Posterior cingulate gyrus (tissue), 11 donors: ENCODE measurements at places on chromosomes 11 and 22.
A peak's percentile ranks its signal among the peaks of the same experiment; 100 is the strongest.

- peak; percentile 72 for DNase-seq
These were observed 21.4 kb downstream of the UQCR10 start for GRCh38 chr22:29788339-29789279.

DNA sequence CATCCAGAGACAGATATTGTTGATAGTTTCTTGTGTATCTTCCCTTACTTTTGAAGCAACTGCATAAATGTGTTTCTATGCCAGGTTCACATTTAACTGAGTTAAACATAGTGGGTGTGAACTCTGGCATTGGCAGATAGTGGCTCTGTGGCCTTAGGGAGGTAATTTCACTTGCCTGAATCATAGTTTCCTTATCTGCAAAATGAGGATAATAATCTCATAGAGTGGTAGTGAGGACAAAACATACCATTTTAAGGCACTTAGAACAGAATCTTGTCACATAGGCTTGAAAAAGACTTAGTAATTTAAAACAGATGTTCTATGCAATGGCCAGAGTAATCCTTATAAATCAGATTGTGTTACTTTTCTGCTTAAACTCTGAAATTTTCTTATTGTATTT, 56.4 kb upstream of the SYN3 start:
- no peak for DNase-seq

GRCh38 chr11:68342459-68343158, 30.2 kb downstream of the LRP5 start:
- no peak for DNase-seq

DNA sequence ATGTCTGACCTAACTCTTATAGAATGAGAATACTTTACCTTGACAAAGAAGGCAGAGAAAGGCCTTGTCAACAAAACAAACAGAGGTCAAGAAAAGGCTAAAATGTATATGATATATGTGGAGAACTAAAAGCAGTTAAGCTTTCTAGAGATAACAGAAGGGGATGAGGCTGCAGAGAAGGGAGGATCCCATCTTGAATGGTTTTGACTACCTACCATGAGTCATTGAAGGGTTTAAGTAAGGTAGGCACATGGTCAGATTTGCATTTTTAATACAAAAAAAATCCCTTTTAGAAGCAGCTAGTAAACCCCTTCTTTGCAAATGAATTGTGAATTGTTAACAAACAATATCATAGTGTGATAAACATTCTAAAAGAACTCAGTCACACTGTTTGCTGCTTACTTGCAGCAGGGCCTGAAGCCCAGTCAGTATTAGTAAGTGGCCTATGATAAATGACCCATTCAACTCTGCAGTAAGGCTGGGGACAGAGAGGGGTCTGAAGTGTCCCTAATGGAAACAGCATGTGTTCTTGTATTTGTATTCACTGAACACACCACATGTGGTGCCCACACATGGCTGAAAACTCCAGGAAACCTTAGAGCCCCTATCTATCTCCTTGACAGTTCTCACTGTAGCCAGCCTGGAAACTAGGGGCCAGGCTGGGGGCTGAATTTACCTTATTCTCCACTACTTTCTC, 328.8 kb upstream of the PITPNB start:
- peak; percentile 15 for DNase-seq

GRCh38 chr11:8532475-8532874, 61.6 kb downstream of the STK33 start:
- DNase-seq: no peak

DNA sequence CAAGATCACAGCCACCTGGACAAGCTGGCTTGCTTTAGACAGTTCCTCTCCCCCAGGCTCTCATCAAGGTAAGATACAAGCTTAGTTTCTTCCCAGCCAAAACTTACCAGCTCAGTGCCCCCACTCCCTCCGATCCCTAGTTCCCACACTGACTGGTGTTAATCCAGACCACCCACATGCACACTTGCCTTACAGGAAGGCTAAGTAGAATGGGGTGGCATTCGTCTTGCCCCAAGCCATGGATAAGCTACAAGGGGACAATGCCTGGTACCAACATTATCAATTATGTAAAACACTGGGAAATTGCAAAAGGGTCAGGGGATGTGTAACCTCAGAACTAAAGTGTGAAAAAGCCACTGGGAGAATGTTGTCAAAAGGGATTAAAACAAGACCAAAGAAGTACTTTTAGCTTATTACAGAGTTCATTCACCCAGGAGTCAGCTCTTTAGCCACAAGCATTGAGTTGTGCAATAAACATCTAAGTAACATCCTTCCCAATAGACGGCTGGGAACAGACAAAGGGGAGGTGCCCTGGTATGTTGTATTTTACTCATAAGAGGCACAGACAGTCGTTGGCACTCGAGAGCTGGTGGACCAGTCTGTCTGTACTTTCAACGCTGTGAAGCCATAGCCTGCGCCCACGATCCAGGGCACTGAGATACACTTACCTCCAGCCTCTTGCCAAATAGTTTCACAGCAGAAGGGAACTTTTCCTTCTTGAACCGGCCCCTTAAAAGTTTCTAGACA, 1.1 kb downstream of the DHCR7 start:
- peak; percentile 62 for DNase-seq

DNA sequence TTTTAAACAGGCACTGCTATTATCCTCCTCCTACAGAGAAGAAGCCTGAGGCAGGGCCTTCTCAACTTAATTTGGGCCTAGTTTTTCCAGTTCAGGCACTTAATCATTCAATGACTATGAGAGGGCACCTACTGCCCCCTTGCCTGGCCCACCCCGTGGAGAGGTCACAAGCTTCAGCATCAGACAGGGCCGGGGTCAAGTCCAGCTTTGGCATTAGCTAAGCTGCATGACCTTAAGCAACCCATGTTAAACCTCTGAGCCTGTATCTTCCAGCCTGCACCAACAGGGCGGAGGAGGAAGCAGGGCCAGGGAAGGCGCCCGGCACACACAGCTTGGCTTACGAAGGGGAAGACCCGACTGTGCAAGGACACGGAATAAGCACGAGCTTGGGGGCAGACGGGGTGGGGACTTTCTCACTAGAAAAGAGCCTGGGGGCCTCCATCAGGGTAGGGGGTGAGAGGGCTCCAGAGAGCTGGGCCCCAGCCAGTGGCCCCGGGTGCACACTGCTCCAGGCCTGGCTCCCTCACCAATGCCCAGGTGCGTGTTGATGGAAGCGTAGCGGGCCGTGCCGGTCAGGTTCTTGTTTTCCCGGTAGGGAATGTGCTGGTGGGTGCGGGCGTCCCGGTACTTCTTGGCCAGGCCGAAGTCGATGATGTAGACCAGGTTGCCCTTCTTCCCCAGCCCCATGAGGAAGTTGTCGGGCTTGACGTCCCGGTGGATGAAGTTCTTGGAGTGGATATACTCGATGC, 16.9 kb downstream of the CSNK1E start:
- DNase-seq: no peak

DNA sequence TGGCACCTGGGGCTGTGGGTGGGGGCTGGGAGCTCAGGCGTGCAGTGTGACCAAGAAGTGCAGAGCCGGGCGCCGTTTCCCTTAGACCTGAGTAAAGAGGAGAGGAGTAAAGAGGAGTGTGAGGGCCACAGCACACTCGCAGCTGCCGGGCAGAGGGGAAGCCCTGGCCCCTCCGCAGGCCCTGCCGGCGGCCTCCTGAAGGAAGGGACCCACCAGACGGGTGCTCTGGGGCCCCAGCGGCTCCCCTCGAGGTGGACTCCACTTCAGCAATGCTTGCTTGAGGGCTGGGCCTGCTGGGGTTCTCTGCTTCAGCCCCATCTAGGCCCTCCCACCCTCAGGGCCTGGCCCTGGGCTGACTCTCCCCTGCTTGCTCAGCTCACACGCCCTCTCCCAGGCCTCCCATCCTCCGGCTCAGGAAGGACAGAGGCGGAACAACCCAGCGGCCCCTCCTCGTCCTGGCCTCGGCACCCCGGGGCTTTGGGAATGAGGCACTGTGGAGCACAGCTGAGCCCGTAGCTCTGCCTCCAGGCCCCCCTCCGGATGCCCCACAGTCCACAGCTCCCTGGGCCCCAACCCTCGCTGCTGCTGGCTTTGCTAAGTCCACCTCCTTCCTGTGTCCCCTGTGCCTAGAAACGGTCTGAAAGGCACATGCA, 1198.7 kb downstream of the BRD1 start:
- DNase-seq: no peak

DNA sequence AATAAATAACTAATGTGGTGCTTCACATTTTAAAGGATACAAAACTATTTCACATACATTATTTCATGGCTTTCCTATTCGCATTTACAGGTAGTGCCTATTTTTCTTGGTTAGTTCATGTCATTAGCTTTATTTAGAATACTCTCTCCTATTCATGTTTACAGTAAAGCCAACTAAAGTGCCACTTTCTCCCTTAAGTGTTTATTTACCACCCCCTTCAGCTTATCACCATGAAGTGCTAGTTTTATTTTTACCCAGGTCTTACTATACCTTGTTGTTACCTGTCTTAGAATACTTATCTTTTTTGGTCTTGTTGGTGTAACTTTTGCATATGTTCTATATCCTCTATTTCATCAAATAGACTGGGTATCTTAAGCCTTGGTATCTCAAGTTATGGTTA, 715.2 kb upstream of the TENM4 start:
- no peak for DNase-seq

DNA sequence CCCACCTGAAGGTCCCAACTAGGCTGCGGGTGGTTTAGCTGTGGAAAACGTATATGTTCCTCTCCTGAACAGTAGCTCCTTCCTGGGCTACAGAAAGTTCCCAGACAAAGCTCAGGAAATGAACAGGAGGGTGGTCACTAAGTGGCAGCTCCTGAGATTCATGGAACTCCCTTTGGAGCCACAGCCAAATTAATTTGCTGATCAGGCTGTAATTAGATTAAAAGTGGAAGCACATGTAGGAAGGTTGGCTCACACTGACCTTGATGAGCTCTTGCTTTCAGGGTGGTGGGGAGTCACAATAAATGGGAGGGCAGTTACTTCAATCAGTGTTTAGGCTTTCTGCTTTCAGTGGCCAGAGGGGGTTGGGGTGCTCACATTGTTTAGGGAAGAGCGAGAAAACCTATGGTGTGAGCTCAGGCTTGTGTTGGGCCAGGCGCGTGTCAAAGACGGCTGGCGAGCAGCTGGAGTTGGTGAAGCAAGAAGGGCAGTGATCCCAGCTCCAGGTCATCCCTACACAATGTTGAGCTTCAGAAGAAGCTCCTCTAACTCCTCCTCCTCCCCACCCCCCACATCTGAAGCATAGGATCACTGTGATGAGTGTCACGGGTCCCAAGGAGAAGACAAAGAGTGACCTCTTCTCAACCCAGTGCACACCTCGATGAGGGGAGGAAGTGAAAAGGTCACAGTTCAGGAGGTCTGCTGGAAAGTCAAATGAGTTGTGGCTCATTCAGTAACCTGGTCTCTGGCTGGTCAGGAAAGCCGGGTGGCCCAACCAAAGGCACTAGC, 42.5 kb downstream of the CLPB start:
- no peak for DNase-seq

GRCh38 chr11:64501500-64502427, 89.3 kb upstream of the SLC22A12 start:
- no peak for DNase-seq

DNA sequence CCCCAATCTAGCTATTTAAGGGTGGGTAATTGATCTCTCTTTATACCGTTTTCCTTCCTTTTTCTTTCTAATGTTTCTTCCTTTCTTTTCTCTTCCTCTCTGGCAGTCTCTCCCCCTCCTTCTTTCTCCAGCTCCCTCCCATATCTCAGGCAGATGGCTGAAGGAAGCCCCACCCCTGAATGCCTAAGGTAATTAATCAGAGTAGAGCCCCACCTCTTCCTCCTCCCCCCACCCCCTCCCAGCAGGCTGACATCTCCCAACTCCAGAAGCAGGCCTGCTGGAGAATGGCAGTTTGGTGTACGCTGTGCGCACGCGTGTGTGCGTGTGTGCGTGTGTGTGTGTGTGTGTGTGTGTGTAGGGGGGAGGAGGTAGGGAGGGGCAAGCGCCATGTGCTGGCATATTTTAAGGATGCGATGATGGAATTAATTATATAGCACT, 122.6 kb downstream of the APOL5 start:
- peak; percentile 63 for DNase-seq

DNA sequence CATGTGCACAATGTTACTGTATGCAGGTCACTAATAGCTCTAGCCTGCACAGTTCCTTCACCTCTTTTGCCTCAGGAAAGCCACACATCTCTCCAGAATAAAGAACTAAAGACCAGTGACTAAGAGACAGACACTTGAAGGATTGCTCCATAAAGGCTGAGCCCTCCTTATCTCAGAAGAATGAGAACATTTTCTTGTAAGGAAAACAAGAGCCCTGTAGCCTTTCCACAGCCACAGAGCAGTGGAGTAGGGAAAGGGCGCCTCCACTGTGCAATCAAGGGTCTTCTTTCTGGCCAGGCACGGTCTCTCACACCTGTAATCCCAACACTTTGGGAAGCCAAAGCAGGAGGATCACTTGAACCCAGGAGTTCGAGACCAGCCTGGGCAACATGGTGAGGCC, 202.6 kb upstream of the TMEM45B start:
- DNase-seq: no peak

DNA sequence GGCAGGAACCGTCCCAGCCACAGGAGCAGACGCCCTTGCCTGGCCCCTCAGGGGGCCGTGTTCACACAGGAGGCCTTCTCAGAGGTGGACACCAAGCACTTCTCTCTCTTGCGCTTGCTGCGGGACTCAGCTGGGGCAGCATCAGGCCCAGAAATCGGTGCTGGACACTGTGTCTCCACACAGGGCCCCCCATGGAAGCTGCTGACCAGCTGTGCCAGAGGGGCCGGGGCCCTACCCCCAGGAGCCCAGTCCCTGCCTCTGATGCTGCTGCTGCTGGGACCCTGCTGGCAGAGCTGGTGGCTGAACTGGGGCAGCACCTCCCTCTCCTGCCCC, 4.0 kb downstream of the PLXNB2 start:
- DNase-seq: no peak

DNA sequence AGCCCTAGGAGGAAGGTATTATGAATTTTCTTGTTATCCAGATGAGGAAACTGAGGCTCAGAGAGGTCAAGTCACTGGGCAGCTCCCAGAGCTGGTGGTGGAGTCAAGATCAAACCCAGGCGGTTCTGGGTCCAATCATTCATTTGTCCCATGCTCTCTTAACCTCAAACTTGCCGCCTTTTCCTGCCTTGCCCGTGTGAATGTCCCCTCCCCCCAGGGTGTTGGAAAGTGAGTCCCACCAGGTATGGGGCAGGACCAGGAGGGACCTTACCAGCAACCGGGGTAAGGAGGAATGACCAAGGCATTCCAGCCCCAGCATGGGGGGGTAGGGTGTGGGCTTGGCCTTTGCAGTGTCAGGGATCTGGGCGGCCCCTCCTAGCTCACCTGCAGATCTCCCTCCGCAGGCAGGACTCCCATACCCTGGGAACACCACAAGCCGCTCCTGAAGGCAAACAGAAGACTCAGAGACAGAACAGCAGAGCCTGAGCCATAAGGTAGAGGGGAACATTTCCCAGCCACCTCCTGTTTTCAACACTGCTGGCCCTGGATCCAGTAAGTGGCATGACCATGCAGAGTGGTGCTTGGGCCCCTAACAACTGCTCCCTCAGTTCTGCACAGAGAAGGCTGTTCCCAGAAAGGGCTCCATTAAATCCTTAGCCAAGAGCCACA, 41.2 kb upstream of the SYT7 start:
- DNase-seq: no peak

GRCh38 chr22:46792841-46793261, 30.4 kb downstream of the TBC1D22A start:
- DNase-seq: no peak

DNA sequence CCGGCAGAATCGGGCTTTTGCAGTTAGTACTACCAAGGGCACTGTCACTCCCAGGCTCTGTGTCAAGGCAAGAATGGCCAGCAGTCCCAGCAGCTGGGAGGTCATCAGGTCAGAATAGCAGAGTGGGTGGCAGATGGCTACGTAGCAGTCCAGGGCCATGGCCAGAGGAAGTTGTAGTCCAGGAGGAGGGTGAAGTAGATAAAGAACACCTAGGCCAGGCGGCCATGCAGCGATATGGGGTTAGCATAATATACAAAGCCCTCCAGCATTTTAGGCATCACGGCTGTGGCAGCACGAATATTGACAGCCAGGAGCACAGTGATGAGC, 52.1 kb downstream of the RRM1 start:
- DNase-seq: no peak
